ENCODE measurements at places on chromosomes 2 and 18.

DNA sequence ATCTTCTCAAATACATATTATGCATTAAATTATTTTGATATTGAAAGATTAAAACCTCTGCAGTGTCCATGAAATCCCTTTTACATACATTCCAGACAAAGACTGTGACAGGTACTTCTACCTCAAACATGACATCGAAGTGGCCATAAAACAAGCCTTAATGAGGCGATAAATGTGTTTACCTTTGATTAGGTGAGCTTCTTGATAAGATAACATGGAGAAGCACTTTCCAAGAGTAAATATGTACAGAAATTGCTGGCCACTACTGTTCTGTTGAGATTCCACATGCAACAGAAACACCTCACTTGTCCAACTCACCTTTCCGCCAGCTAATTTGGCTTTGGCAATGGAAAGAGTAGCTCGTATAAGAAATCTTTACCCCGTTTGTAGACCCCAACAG is 55.2 kb downstream of the ZEB2 start:
- DNase-seq, result no peak

GRCh38 chr18:22829781-22830180 is 103.3 kb upstream of the RBBP8 start:
- DNase-seq, result no peak

DNA sequence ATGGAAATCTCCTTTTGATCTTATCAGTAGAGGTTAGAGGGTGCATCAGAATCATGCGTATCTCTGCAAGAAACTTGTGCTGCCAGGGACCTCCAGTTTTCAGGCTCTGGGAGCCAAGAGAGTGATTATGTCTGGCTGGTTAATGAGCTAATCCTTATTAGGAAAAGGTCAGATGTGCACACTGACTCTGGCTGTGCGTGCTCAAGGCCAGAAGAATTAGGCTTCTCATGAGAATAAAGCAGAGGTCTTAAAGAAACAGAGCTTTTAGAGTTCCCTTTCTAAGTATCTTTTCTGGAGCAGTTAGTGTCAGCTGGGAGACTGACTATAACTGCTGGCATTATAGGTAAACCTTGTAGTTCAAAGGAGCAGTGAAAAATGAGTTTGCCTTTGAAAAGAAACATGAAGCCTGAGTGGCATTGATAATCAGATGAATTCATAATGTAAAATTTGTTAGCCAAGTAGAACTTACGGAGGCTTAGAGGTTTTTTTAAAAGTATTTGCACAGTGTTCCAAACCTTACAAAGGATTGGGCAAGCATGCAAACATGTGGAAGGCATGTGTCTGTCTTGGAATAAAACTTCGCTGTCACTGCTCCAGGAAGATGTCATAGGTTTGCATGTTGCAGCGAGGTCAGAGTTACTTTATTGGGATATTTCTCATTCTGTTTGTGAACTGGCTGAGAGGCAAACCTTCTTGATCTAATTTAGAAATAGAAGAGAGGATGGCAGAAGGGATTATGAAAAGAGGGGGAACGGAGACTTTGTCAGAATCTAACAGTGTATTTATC is 151.7 kb downstream of the ARHGAP28 start:
- no peak for DNase-seq

- DNase-seq, result no peak
Measured at GRCh38 chr2:237223201-237223861, 137.6 kb downstream of the COPS8 start.

GRCh38 chr18:76568731-76569130 is 73.7 kb upstream of the ZNF516 start:
- no peak for DNase-seq

- DNase-seq, result no peak
Measured at GRCh38 chr18:55268628-55269275, 309.5 kb upstream of the CCDC68 start.

- DNase-seq, result no peak
Measured at GRCh38 chr2:233423552-233423860, 69.2 kb downstream of the DGKD start.

GRCh38 chr2:69204654-69205053 is 182.4 kb downstream of the GFPT1 start:
- DNase-seq, result no peak

- DNase-seq, result no peak
Measured at GRCh38 chr2:1707771-1708418, 36.4 kb downstream of the PXDN start.

- no peak for DNase-seq
Measured at GRCh38 chr2:42868096-42868495, 75.7 kb upstream of the HAAO start.

DNA sequence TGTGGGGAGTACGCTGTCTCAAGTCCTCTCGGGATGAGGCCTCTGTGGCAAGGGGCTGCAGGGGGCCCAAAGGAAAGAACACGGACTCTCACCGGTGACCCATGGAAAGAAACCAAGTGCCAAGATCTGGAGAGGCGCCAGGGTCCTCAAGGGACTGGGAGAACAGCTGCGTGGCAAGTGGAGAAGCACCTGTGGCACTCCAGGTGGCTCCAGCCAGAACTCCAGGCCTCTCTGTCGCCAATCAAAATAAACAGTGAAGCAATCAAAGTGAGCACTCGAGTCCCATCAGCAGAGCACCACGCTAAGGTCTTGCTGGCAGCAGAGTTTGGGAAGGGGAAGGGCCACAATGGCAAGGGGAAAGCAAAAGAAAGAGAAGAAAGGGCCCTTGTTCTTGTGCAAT is 54.7 kb downstream of the BCL2 start:
- no peak for DNase-seq

DNA sequence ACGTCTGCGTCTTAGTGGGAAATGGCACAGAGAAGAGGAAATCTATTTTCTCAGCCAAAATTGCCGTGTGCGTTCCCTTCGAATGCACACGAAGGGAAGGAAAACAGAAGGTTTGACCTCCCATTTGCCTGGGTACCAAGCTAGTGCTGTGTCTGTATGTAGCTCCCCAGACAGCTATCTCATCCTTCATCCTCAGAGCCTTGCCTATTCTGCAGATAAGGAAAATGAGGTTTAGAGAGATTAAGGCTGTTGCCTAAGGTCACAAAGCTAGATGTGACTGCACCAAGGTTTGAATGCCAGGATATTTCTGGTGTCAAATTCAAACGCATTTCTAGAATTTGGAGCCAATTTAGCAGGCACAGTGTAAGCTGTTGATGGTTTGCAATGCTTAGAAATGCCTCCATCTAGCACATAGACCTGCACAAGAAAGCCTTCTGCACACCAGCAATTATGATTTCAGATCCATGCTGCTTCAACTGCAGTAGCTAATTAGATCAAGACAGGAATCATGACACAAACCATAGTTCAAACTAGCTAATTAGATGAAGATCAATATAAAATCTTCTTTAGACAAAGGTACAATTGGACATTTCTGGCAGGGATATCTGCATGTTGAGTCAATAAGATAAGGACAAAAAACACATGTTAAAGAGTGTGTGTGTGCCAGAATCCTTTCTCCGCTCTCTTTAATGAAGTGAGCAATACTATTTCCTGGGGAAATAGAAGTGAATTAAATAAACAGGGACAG is 115.1 kb downstream of the CMPK2 start:
- no peak for DNase-seq

DNA sequence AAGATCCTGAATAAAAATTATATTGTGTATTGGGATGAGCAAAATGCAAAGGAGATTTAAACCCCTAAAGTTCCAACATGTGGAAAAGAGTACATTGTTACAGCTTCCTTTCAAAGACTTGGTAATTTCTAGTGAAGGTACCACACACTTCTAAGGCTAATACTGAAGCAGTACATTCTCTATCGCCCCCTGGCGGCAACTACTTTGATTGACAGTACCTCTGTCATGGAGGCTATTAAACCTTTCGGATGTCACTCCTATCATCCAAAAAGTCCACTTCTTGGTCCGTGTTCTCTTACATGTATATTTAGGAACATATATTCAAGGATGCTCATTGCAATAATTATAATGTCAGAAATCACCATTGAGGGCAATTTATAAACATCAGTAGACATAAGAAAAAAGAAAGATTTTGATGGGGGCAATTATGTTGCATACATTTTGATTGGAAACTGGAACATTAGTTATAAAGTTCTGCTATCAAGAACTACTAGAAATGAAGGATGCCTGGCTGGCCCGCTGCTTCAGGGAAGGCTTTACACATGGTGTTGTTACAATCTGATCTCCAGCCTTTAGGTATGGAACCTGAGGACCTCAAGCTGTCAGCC is 601.6 kb downstream of the CPS1 start:
- DNase-seq, result peak; percentile 57

GRCh38 chr2:9107168-9108025 is 99.2 kb upstream of the ASAP2 start:
- no peak for DNase-seq

GRCh38 chr18:49935215-49935614 is 121.9 kb upstream of the ACAA2 start:
- DNase-seq, result no peak

GRCh38 chr2:71603311-71603811 is 150.0 kb downstream of the DYSF start:
- DNase-seq, result no peak

- no peak for DNase-seq
Measured at GRCh38 chr2:108637304-108637669, 82.0 kb upstream of the RANBP2 start.

All from HCT116 (cell line).